NCI-H1417 treated with DMSO at 0.1 percent for 48 hours (cell line): ENCODE measurements at places on chromosomes 7 and 10.

GRCh38 chr7:14900051-14900450, 2.5 kb downstream of the DGKB start:
- DNase-seq = no peak

GRCh38 chr10:24589265-24589664, 134.4 kb downstream of the ARHGAP21 start:
- DNase-seq = no peak

GRCh38 chr7:29839302-29839701, 33.0 kb downstream of the WIPF3 start:
- no peak for DNase-seq

DNA sequence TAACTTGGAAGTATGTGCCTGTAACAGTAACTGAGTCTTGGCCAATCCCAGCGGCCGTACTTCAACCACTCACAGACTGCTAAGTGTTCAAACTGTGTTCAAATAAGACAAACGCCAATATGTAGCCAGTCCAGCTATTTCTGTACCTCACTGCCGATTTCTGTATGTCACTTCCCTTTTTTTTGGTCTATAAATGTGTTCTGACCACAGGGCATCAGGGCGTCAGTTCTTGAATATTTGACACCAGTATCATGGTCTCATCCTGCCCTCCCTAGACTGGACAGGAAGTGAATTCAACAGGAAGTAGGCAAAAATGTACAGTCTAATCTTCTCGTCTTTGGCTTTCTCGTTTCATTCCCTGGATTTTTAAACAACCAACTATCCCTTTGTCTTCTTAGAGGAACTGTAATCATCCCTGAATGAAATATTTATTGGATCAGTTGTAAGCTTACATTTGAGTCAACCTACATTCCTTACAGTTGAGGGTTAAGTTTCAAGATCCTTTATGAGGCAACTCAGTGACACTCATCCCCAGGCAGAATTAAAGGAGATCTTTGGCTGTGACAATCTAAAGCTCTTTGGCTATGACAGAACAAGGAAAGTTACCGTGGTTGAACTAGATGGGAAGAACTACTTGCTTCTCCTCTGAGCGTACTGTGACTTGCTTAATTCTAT, 232.7 kb downstream of the NSUN6 start:
- DNase-seq = no peak

DNA sequence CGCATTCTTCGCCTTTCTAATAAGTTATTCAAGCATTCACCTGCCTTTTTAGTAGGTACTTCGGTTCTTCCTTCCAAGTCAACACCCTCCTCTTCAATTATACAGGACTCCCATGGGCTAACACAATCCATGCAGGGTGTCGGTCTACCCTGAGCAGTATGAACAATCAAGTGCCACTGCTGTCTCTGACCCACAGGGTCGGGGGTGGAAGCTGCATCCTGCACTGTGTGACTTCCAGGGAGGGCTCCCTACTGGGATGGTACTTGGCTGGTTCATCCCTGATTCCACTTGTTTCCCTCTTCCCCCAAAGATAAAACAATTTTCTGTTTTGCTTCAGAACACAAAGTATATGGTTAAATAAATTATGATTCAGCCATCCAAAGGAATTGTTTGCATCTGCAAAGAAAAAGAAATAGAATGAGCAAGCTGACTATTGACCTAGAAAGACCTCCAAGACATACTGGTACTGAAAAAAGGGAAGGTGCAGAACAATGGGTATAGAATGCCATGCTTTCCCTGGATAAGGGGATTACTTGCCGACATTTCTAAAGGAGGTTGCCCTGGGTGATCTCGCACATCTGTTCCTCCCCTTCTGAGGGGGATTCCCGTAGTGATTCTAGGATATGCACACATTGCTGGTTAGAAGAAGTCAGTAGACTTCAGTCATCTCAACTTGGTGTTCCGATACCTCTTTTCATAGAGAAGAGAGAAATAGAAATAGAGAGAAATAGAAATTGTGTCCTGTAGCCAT, 89.1 kb upstream of the AGR3 start:
- DNase-seq = no peak

- no peak for DNase-seq
These were observed 38.2 kb downstream of the PON1 start for GRCh38 chr7:95286096-95286495.

DNA sequence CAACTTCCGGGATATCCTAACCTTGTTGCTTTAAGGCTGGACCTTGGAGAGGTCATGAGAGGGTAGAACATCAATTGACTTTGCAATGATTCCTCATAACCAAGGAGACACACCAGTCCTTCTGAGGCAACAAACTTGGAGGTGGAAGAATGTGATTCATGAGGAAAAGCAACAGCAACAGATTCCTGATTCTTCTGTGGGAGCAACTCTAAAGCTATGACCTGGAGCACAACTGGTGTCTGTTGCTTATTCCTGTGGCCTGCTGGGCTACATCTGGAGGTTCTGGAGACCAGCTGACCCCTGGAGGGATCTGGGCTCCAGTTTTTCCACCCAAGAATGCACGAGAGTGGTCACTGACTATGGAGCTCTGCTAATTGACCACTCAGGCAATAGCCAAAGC, 116.6 kb downstream of the CREB5 start:
- no peak for DNase-seq

DNA sequence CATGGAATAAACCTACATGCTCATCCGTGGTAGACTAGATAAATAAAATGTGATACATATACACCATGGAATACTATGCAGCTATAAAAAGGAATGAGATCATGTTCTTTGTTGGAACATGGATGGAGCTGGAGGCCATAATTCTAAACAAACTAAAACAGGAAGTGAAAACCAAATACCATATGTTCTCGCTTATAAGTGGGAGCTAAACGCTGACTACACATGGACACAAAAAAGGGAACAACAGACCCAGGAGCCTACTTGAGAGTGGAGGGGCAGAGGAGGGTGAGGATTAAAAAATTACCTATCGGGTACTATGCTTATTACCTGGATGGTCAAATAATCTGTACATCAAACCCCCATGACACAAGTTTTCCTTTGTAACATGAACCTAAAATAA, 68.7 kb upstream of the SEC61G start:
- DNase-seq = no peak

GRCh38 chr7:132419542-132419941, 156.7 kb downstream of the PLXNA4 start:
- DNase-seq = no peak

GRCh38 chr7:45237788-45238461, 80.3 kb downstream of the RAMP3 start:
- DNase-seq = no peak

GRCh38 chr10:65377687-65378086, 1548.1 kb upstream of the LRRTM3 start:
- no peak for DNase-seq

GRCh38 chr7:134367956-134368749, 51.4 kb upstream of the SLC35B4 start:
- no peak for DNase-seq

GRCh38 chr10:120403109-120403508, 53.9 kb upstream of the PLPP4 start:
- DNase-seq = no peak

GRCh38 chr7:113698556-113699220, 220.1 kb downstream of the PPP1R3A start:
- DNase-seq = no peak

DNA sequence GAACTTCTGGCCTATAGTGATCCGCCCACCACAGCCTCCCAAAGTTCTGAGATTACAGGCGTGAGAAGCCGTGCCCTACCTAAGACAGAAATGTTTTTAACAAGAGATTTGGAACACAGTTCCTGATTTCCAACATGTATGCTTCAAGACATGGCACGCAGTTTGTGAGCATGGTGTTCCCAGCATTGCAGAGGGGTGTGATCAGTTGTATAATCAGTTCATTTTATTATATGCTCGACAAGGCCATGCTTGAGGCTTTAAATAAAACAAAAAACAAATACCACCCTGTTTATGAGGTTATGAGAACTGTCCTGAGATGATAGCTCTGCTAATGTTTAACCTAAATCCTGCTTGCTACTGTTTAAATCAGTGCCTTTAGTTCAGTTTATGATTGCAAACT, 60.2 kb downstream of the TASOR2 start:
- DNase-seq = no peak

DNA sequence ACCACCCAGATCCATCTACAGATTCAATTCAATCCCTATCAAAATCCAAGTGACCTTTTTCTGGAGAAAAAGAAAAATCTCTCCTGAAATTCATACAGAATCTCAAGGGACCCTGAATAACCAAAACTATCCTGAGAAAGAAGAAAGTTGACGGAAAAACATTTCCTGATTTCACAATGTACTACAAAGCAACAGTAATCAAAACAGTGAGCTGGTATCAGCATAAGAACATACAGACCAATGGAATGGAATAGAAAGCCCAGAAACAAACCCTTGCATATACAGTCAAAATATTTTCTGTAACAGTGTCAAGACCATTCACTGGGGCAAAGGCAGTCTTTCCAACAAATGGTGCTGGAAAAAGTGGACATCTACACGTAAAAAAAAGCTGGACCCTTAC, 89.9 kb downstream of the JMJD1C start:
- DNase-seq = no peak

DNA sequence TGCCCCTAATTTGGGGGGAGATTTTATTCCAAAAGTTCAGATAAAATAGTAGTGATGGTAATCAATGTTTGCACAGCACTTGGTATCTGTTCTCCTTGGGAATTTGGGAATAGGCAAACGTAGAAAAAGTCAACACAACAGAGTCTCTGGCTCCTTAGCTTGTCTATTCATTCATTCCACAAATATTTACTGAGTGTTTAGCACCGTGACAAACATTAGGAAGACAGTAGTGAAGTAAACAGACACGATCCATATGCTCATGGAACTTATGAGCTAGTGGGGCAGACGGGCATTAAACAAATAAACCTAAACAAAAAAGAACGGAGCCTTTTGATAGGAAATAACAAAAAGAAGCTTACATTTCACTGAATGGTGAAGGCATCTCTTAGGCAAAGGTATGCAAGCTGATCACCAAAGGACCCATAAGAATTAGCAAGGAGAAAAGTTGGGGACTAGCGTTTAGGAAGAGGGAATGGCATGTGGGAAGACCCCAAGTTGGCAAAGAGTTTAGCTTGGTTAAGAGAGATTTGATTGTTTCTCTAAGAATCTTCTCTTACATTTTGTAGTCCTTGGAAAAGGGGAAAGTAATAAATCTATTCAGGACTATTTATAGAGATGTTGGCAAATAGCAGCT, 243.9 kb upstream of the NPY start:
- DNase-seq = no peak

GRCh38 chr7:148391591-148391990, 199.0 kb upstream of the C7orf33 start:
- no peak for DNase-seq

- no peak for DNase-seq
These were observed 12.1 kb upstream of the STK17A start for GRCh38 chr7:43570688-43571365.

- no peak for DNase-seq
These were observed 20.5 kb upstream of the DNAJB12 start for GRCh38 chr10:72375173-72375572.

DNA sequence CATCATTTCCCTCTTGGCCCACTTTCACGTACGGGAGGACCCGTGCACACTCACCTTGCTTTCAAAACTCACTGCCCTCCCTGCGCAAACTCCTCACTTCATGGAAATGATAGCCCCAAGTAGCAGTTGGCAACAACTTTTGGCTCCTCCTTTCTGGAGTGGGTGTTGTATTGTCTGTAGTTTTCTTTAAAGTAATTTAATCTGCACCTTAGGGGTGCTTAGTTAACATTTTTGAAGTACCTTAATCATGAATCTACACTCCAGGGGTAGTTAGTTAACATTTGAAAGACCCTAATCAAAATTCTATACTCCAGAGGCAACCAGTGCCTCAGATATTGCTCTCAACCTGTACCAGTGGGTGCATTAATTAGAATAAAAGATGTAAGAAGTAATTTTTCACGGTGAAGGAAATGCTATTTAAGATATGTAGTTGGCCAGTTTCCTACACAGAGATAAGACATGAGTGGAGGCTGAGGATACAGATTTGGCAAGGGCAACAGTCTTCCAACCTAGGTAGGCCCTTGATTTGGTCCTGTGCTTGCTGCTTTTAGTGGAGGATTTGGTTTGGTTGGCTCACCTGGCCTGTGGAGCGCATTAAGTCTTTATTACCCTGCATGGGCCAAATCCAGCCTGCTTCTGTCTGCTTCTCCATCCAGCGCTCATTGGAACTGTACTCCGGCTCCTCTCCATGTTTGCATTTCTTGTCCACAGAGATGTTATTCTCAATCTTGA, 93.0 kb downstream of the EXOC4 start:
- DNase-seq = no peak

DNA sequence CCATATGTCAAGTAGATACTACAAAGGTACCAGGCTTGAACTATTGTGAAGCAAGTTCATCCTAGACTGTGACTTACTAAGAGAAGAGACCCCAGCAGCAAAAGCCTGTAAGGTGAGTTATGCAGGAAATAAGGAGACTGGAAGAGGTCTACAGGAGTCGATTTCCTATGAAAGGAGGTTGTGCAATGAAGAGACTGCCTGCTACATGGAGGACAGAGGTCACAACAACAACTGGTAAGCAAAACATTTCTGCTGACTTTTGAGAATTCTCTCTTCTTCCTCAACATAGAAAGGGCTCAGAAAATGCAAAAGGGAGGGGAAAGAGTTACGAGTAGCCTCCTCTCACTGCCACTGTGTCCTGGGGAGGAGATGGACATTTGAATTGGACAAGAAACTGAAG, 42.4 kb downstream of the PDK4 start:
- no peak for DNase-seq

- DNase-seq = no peak
These were observed 52.9 kb upstream of the NEBL start for GRCh38 chr10:20949967-20950366.

GRCh38 chr10:9823268-9823930, 1194.3 kb upstream of the CELF2 start:
- no peak for DNase-seq

GRCh38 chr7:99621271-99621670, 4.5 kb downstream of the ZSCAN25 start:
- no peak for DNase-seq

DNA sequence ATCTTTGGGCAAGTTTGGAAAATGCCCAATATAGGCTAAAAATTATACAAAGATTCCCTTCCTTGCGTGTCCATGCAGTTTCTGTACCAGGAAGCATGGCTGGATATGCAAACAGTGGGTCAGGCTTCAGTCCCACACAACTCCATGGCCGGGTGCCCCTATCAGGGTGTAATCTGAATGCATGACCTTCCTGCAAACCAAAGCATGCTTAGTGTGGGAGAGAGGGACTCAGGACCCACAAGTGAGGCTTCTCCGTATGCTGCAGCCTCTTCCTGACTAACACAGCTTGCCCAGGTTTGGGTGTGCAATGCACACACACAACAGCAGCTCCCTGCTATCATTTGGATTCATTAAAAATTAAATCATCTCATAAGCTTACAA, 8.5 kb downstream of the AKR1B10 start:
- no peak for DNase-seq

- no peak for DNase-seq
These were observed 30.3 kb downstream of the BCAP29 start for GRCh38 chr7:107610323-107610722.

GRCh38 chr10:86536294-86536861, 14.8 kb upstream of the WAPL start:
- DNase-seq = no peak

GRCh38 chr10:131822692-131823245, 78.0 kb upstream of the PPP2R2D start:
- DNase-seq = no peak
